ENCODE measurements at places on chromosomes 12 and 14. TPM values are rescaled to one million over a fixed set of nuclear protein-coding genes. Genes with fewer than 3 reads are reported as not detected.

C12orf50 gene
- total RNA-seq: 0.10 TPM

DLGAP5 gene
- total RNA-seq: 32.9 TPM

OASL gene
- total RNA-seq: not detected

SPTLC2 gene
- total RNA-seq: 53.6 TPM

CEP128 gene
- 15.9 TPM for total RNA-seq

KRT79 gene
- total RNA-seq: not detected

MAP1LC3B2 gene
- total RNA-seq: 0.84 TPM

OR4Q2 gene
- total RNA-seq: not detected

POTEM gene
- total RNA-seq: not detected

KLHL33 gene
- total RNA-seq: 0.04 TPM

NAP1L1 gene
- total RNA-seq: 785 TPM

OTOGL gene
- 0.31 TPM for total RNA-seq

DNA sequence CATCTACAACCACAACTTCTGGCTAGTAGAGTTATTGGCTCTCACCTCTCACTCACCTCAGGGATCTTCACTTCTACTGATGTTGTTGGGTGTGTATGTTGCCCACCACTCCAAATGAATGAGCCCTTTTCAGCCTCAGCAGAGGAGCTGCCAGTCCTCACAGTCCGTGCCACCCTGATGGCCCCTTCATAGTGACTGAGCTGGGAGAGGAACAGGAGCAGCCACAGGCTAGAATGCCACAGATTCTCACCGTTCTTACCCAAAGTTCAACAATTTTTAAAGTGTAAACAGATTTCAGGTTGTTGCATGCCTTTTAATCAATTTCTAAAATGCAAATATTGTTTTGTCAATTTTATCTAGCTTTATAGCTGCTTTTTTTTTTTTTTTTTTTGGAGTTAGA, 74.5 kb upstream of the DNM1L start:
- no peaks in the 10 kb centered on the region for H3K27me3 ChIP-seq
- H3K36me3 ChIP-seq: peaks cover 28% of the 10 kb centered on the region
- H3K4me3 ChIP-seq: peak overlapping the region; percentile 13
- peak overlapping the region; percentile 92 for H3K27ac ChIP-seq
- peaks cover 24% of the 10 kb centered on the region for H3K4me1 ChIP-seq

DNA sequence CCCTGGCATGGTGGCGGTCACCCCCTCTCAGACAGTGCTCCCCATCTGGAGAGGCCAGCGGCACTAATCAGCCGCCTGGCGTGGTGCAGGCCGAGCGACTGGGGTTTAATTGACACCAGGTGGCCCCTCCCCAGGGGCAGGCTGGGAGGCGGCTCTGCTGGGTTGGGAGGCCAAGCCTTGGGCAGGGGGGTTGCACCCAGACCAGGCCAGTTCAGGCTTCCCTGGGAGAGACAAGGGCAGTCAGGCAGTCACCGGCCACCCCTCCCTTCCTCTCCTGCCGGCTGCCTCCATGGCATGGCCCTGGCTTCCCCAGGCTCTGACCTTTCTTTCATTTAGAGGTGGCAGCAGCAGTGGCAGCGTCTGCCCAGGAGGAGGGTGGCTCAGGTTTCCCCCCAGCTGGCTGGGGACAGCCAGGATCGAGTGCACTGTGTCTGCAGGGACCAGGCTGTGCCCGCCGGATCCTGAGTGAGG, 78.1 kb upstream of the NOS1 start:
- DNase-seq: no peak
- H3K27ac ChIP-seq: no peak overlapping the region
- H3K36me3 ChIP-seq: no peaks in the 10 kb centered on the region
- no peak overlapping the region for H3K4me3 ChIP-seq
- peaks cover 43% of the 10 kb centered on the region for H3K27me3 ChIP-seq

DNA sequence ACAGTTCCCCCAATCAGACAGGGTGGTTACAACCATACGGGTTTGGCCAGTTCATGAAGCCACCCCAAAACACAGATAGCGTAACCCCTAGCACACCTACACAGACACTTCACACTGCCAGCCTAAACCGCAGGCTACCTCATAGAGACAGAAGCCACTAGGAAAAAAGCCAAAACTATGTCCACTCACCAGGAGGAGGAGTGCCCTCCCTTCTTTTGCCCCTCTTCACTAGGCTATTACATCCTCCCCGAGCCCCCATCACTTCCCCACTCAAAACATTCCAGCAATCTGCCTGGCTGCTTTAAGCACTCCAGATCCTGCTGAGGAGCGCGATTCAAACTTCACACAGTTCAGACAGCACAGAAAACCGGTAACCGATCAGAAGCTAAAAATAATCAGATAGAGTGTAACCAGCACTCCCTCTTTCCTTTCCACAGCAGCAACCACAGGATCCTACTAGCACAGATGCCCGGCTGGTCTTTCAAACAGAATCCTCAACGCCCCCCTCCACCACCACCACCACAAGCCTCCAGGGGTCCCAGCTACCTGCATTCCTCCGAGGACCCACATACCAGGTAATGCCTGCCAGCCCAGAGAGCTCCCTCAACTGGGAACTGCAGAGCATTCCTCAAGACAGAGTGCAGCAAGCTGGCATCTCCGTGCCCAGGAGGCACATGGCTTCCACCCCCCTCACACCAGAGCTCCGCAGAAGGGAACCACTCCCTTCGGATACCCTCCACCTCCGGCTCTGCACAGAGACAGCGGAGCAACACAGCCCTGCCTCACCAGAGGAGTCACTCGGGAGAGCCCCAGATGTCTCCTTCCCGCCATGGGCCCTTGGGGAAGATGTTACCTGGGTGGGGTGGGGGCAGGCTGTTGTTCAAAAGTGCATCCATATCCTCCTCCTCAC, 1.5 kb downstream of the CHD4 start:
- no peaks in the 10 kb centered on the region for H3K27me3 ChIP-seq
- H3K36me3 ChIP-seq: peaks cover 24% of the 10 kb centered on the region
- DNase-seq: no peak
- H3K4me1 ChIP-seq: peaks cover 30% of the 10 kb centered on the region

DNA sequence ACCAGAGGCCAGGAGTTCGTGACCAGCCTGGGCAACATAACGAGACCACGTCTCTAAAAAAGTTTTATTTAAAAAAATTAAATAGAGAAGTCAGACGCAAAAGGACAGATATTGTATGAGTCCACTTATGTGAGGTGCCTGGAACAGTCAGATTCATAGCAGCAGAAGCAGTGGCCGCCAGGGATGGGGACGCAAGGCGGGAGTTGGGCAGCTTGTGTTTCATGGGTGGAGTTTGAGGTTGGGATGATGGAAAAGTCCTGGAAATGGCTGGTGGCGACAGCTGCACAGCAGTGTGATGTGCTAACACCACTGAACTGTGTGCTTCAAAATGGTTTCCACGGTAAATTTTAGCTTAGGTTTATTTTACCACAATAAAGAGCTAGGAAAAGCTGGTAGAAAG, 57.6 kb upstream of the DDX11 start:
- H3K4me1 ChIP-seq: no peaks in the 10 kb centered on the region
- H3K27me3 ChIP-seq: peaks cover 5% of the 10 kb centered on the region
- no peak overlapping the region for H3K27ac ChIP-seq
- peaks cover 3% of the 10 kb centered on the region for H3K36me3 ChIP-seq
- DNase-seq: no peak
- H3K4me3 ChIP-seq: no peak overlapping the region

- no peak overlapping the region for H3K27ac ChIP-seq
- DNase-seq: no peak
- no peaks in the 10 kb centered on the region for H3K4me1 ChIP-seq
- H3K27me3 ChIP-seq: peaks cover 36% of the 10 kb centered on the region
- no peak overlapping the region for H3K4me3 ChIP-seq
- no peaks in the 10 kb centered on the region for H3K36me3 ChIP-seq
Measured at GRCh38 chr14:98840091-98840490, 431.9 kb downstream of the BCL11B start.

DNA sequence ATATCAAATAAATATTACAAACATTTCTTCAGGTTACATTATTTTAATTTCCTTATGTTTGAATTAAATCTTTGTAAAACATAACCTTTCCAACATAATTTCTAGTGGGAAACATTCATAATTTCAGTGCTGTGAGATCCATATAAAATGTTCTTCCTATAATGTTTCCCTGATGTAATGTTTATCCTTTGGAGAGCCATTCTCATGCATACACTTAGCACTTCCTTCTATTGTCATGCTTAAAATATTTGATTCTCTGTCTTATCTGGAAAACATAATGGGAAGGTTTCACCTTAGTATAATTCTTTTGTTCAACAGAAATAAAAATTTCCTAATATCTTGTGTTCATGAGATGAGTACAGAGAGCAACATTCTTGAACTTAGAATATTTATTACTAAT, 472.5 kb downstream of the ADAMTS20 start:
- H3K4me1 ChIP-seq: no peaks in the 10 kb centered on the region
- peaks cover 6% of the 10 kb centered on the region for H3K36me3 ChIP-seq
- no peak overlapping the region for H3K27ac ChIP-seq
- no peak for DNase-seq

DNA sequence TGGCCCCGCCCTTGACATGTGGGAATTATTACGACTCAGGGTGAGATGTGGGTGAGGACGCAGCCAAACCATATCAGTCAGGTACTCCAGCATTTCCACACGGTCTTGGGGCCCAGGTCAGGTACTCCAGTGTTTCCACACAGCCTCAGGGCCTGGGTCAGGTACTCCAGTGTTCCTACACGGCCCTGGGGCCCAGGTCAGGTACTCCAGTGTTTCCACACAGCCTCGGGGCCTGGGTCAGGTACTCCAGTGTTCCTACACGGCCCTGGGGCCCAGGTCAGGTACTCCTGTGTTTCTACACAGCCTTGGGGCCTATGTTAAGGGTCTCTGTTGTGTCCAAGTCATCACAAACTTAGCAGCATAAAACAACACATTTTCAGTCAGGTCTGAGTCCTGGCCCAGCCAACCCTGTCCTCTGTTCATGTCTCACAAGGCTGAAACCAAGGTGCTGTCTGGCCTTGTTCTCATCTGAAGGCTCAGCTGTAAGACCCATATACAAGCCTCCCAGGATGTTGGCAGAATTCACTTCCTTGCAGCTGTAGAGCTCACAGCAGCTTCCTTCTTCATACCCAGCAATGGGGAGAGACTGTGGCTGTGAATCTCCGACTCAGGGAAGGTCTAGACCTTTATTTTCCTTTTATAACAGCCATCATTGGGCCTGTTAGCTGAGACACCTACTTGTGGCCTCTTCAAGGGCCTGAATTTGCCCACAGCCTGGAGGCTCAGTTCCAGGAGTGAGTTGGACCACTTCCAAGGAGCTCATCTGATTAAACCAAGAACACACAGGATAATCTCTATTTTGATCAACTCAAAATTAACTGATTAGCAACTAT, 107.6 kb upstream of the SFSWAP start:
- DNase-seq: no peak
- H3K4me1 ChIP-seq: no peaks in the 10 kb centered on the region
- no peak overlapping the region for H3K4me3 ChIP-seq
- no peak overlapping the region for H3K27ac ChIP-seq
- H3K27me3 ChIP-seq: peaks cover 28% of the 10 kb centered on the region
- H3K36me3 ChIP-seq: no peaks in the 10 kb centered on the region

DNA sequence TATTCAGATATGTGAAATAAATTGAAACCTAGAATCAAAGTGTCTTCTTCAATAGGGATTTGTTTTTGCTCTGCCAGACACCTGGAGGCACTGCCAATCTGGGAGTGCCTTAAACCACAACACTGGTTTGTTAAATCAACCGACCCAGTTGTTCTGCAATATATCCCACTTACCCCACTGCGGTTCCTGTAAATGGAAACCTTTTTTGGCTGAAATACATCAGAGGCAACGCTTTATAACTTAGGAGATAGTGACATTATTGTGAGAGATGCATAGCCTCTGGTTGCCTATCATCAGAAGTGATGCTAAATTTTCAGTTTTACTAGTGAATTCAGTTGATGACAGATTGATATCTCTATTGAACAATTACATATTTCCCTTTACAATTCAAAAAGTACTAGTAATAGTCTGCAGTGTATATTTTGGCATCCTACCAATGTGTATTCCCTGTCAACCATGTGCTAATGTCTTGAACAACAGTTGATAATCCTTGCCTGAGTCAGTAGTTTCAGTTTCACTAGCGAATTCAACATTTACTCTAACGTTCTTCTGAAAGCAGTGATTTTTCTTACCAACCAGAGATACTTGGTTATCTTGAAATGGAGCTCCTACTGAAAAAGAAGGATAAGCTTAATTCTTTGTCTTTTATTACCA, 30.5 kb downstream of the PPP2R5C start:
- no peaks in the 10 kb centered on the region for H3K27me3 ChIP-seq
- no peaks in the 10 kb centered on the region for H3K36me3 ChIP-seq
- no peak overlapping the region for H3K27ac ChIP-seq
- DNase-seq: no peak
- H3K4me1 ChIP-seq: no peaks in the 10 kb centered on the region
- H3K4me3 ChIP-seq: no peak overlapping the region

- no peak overlapping the region for H3K4me3 ChIP-seq
- H3K4me1 ChIP-seq: no peaks in the 10 kb centered on the region
- peaks cover 19% of the 10 kb centered on the region for H3K36me3 ChIP-seq
- DNase-seq: no peak
Measured at GRCh38 chr12:8969861-8970411, 19.4 kb upstream of the KLRG1 start.

DNA sequence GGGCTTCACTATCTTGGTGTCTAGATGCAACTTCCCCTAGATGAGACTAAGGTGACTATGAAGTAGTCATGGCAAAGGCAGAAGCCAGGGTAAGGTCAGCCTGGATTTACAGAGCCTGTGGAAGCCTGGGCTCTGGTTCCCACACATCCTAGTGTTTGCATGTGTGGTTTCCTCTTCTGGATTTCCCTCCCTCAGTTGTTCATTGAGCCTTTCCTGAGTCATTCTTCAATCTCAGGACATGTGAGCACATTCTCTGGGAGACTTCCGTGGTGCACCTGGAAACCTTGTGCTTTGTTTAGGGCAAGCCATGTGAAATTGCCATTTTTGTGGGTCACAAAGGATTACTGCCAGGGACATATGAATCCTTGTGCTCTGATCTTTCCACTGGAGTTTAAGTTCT, 236.6 kb downstream of the C12orf75 start:
- H3K27me3 ChIP-seq: peaks cover 4% of the 10 kb centered on the region
- H3K36me3 ChIP-seq: no peaks in the 10 kb centered on the region
- H3K4me3 ChIP-seq: no peak overlapping the region
- H3K4me1 ChIP-seq: peaks cover 3% of the 10 kb centered on the region
- DNase-seq: no peak

- H3K4me1 ChIP-seq: peaks cover 4% of the 10 kb centered on the region
- H3K27ac ChIP-seq: no peak overlapping the region
- no peak for DNase-seq
- peaks cover 3% of the 10 kb centered on the region for H3K36me3 ChIP-seq
Measured at GRCh38 chr14:104694991-104695659, 5.7 kb downstream of the INF2 start.

GRCh38 chr12:106282457-106283097, 20.0 kb upstream of the TCP11L2 start:
- no peak overlapping the region for H3K27ac ChIP-seq
- H3K4me3 ChIP-seq: no peak overlapping the region
- H3K4me1 ChIP-seq: peaks cover 22% of the 10 kb centered on the region
- no peaks in the 10 kb centered on the region for H3K36me3 ChIP-seq
- DNase-seq: no peak

DNA sequence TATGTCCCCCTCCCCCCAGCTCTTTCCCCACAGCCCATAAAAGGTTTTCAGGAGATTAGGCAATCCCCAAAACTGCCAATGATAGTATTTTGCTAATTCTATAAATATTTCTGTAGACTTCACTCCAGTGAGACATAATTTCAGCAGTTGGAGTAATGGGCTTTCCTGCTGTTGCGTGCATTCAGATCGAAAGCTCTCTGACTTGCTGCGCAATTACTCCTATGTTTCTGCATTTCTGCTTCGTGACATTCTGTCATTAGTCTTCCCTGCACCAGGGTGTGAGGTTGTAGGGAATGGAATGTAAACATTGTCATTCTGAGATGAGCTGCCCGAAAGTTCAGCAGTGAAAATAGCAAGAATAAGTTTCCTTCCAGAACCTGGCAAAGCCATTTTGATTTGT, 58.2 kb downstream of the SAMD4A start:
- H3K36me3 ChIP-seq: no peaks in the 10 kb centered on the region
- H3K27ac ChIP-seq: peak overlapping the region; percentile 74
- no peaks in the 10 kb centered on the region for H3K27me3 ChIP-seq
- peak overlapping the region; percentile 14 for H3K4me3 ChIP-seq
- H3K4me1 ChIP-seq: peaks cover 27% of the 10 kb centered on the region
- no peak for DNase-seq
